ENCODE measurements at places on chromosomes 1 and 21.

GRCh38 chr1:41241354-41241748 is 755 bp downstream of the SCMH1 start:
- peak; percentile 26 for DNase-seq

GRCh38 chr1:88179943-88180342 is 504.1 kb upstream of the PKN2 start:
- no peak for DNase-seq

- DNase-seq: no peak
Observed at GRCh38 chr1:201774224-201774982, 54.6 kb upstream of the IPO9 start.

- DNase-seq: no peak
Observed at GRCh38 chr1:245652660-245653427, 498.1 kb downstream of the KIF26B start.

DNA sequence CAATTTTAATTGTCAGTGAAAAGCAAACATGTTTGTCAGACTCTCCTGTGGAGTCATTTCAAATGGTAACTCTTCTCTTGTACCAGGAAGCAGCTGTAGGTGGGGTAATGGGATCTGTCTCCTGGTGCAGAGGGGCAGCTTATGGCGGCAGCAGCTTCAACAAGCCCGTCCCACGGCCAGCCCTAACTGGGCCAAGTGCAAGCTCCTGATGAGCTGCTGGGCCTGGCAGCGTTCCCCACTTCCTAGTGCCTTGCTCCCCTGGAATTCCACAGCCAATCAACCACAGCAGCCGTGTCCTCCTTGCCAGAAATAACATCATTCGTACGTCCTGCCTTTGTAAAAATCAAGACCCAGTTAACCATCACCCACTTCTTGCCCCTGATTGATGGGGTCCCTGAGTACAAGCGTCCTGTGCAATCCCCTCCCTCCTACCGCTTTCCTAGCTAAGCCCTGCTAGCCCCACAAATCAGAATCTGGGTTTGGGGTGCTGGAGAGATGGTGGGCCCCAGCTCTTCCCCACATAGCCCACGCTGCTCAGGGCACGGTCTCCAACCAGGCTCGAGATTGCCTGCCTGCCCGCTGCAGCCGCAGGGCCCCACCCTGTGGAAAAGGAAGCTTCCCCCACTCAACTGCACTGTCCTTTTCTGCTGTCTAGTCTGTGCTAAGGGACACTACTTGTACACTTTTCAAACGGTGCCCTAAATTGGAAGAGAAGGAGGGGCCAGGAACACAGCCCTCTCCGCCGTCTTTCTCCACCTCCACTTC is 61.2 kb downstream of the TOR1AIP2 start:
- no peak for DNase-seq

DNA sequence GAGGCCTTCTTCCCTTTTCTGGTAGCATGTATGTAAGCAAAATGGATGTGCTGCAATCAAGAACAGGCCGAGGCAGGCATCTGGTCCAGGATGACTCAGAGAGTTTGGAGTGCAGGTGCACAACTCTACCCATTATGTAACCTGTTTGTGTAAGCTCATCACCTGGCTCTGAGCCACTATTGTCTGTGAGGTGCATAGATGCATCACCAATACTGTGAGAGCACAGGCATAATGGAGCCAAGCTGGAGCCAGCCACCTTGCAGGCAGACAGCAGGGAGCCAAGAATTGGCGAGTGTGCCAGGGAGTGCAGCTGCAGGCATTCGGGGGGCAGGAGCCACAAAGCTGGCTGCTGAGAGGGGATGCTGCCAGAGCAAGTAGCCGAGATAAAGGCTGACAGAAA is 549.9 kb upstream of the RGS18 start:
- no peak for DNase-seq

GRCh38 chr1:170790175-170790574 is 126.2 kb downstream of the PRRX1 start:
- DNase-seq: no peak

- DNase-seq: no peak
Observed at GRCh38 chr21:23986214-23986613, 1621.1 kb downstream of the MRPL39 start.

- peak; percentile 3 for DNase-seq
Observed at GRCh38 chr1:234724516-234725176, 114.7 kb upstream of the IRF2BP2 start.

DNA sequence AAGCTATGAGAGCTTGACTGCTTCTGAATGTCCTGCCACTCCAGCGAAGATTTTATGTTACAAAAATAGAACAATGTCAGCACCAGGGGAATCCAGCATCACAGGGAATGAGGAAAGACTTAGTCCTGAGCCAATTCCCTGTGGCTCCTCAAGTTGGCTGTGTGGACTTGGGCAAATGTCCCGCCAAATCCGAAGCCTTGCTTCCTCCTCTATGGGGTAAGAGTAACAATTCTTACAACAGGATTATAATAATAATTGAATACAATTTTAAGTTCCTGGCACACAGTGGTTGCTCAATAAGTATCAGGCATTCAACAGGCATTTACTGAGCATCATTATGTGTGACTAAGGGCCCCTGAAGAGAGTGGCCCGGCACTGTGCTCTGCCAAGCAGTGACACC is 44.4 kb downstream of the STPG1 start:
- DNase-seq: no peak

Data from CD4-positive, alpha-beta T cell treated with Interleukin-4 for 4 hours (primary cell).